ENCODE measurements at places on chromosomes 7 and 10.

- H3K27ac ChIP-seq: no peak overlapping the region
- no peak for DNase-seq
- no peak overlapping the region for H3K4me3 ChIP-seq
- no peaks in the 10 kb centered on the region for H3K4me1 ChIP-seq
- H3K36me3 ChIP-seq: no peaks in the 10 kb centered on the region
Measured at GRCh38 chr10:131635564-131636015, 265.2 kb upstream of the PPP2R2D start.

DNA sequence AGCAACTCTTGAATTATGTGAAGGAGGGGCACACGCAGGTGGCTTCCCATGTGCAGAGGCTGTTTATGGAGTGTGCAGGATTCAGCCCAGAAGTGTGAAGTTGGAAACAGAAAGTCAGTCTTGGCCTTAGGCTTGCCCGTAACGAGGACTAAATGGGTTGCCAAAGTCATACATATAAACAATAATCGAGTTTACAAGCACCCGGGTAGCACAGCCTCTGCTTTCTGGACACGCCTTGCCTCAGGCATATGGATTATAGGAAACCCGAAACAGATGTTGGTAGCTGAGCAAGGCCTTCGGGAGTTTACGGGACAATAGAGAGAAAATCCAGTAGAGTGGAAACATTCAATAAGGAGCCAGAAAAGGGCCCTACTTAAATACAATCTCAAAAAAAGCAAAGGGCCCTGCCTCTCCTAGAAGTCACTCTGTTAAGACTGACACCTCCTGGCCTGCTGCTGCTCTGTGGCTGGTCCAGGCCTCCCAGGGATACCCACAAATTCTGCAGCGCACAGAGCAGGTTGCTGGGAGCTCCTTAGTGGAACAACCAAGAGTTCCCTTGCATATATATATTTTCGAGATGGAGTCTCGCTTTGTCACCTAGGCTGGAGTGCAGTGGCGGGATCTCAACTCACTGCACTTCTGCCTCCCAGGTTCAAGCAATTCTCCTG is 48.5 kb downstream of the SMKR1 start:
- peaks cover 5% of the 10 kb centered on the region for H3K4me1 ChIP-seq
- no peak overlapping the region for H3K27ac ChIP-seq
- no peaks in the 10 kb centered on the region for H3K27me3 ChIP-seq
- no peak for DNase-seq

DNA sequence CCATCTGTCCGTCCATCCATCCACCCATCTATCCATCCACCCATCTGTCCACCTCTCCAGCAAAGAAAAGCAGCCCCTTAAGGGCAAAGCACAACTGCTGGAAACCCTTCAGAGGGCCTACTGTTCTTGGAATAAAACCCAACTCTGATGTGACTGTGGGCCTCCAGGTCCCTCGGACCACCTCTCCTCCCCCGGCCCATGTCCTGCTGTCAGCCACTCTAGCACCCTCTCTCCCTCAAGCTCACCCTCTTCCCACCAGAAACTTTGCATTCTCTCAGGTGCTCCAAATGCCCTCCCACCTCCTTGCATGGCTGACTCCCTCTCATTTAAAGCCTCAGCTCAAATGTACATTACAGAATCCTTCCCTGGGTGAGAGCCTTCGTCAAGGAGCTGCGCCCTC is 110.3 kb downstream of the ARHGAP22 start:
- no peak overlapping the region for H3K27ac ChIP-seq
- H3K36me3 ChIP-seq: no peaks in the 10 kb centered on the region
- H3K27me3 ChIP-seq: no peaks in the 10 kb centered on the region
- H3K4me3 ChIP-seq: no peak overlapping the region
- H3K4me1 ChIP-seq: no peaks in the 10 kb centered on the region
- no peak for DNase-seq

- no peaks in the 10 kb centered on the region for H3K27me3 ChIP-seq
- peaks cover 7% of the 10 kb centered on the region for H3K4me1 ChIP-seq
- H3K4me3 ChIP-seq: no peak overlapping the region
- H3K27ac ChIP-seq: no peak overlapping the region
Measured at GRCh38 chr10:5862360-5862961, 27.2 kb downstream of the ANKRD16 start.

DNA sequence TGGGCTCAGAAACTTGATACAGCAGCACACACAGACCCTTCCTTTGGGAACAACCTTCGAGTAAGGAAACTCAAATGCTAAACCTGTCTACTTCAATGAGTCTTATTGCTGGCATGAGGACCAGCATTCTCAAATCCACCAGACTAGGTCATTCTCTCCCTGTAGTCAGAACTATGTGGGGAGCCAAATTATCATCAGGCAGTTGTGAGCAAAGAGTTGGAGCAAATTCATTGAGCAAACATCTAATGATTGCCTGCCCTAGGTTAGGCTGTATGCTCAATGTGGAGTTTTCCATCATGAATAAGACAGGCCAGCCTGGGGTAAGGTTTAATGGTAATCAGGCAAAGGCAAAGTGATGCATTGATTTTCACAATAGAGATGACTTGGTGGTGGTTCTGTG is 3.6 kb downstream of the EPDR1 start:
- no peak overlapping the region for H3K4me3 ChIP-seq
- H3K4me1 ChIP-seq: peaks cover 37% of the 10 kb centered on the region
- H3K27ac ChIP-seq: no peak overlapping the region

DNA sequence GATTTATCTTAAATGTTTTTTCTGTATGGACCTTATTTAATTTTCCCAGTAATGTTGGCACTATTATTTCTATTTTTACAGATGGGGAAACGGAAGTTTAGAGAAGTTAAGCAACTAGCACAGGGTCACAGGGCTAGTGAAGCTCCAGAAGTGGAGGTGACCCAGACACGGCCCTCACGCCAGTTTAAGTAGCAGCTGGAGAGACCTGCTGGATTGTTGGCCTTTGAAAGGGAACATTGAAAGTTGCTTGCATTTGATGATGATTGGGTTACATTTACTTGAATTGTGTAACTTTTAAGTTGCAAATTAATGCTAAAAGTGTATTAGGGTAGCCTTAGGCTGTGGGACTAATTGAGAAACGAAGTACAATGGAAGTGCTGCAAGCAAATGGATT is 25.6 kb downstream of the CDK14 start:
- H3K27me3 ChIP-seq: no peaks in the 10 kb centered on the region
- H3K4me3 ChIP-seq: no peak overlapping the region
- no peaks in the 10 kb centered on the region for H3K36me3 ChIP-seq
- peaks cover 38% of the 10 kb centered on the region for H3K4me1 ChIP-seq
- no peak for DNase-seq

DNA sequence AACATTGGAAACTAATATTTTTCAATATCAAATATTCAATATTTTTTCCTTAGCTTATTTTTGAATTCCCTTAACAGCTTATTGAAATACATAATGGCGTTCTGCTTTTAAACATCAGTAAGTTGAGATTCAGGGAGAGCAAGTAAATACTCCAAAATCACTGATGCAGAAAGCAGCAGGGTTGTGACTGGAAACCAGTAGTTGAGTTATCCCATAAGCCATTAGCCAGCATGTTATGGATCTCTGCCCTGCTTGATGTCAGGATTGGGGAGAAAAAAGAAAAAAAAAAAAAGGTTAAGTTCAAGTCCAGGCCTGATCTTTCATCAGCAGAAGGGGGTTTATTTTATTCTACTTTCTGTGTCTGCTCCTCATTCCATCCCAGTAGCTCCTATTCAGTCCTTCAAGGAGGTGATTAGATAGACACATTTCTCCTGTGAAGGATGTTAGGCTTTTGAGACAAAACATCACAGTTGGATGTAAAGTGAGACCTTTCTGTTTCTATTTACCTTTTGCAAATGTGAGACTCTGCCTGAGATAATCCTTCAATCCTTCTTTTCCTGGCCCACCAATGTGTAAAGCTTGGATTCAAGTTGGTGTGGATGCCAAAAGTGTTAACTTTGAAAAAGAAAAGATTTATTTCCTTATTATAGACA is 110.9 kb upstream of the HDAC9 start:
- no peak overlapping the region for H3K4me3 ChIP-seq
- no peak for DNase-seq
- no peaks in the 10 kb centered on the region for H3K36me3 ChIP-seq
- H3K27ac ChIP-seq: no peak overlapping the region
- peaks cover 22% of the 10 kb centered on the region for H3K4me1 ChIP-seq
- no peaks in the 10 kb centered on the region for H3K27me3 ChIP-seq

GRCh38 chr10:99430451-99431189 is at the start of gene GOT1:
GOT1 (minus strand) TSS chr10:99430624; CDS start chr10:99430565, 59 bp downstream.
- H3K27me3 ChIP-seq: no peaks in the 10 kb centered on the region
- peak within 1 kb of the TSS; percentile 99 for H3K27ac ChIP-seq
- no peaks in the 10 kb centered on the region for H3K36me3 ChIP-seq
- peak within 1 kb of the TSS; percentile 91 for H3K4me3 ChIP-seq
- DNase-seq: peak; percentile 98
- peaks cover 26% of the 10 kb centered on the region for H3K4me1 ChIP-seq
